Right ventricle myocardium inferior (tissue), 1 donor: ENCODE measurements at places on chromosomes 7 and 10. TPM values are rescaled to one million over a fixed set of nuclear protein-coding genes. Genes with fewer than 3 reads are reported as not detected.

DNA sequence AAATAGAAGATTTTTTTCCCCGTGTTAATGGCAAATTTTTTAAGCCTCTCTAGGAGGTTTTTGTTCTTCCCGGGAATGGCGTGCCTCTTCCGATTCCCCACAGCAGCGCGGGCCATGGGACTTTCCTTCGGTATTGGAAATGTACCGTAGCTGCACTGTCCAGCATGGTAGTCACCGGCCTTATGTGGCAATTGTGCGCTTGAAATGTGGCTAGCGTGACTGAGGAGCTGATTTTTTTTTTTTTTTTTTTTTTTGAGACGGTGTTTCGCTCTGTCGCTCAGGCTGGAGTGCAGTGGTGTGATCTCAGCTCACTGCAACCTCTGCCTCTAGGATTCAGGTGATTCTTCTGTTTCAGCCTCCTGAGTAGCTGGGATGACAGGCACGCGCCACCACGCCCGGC is 938 bp upstream of the TCTN3 start:
- DNase-seq = no peak

DNA sequence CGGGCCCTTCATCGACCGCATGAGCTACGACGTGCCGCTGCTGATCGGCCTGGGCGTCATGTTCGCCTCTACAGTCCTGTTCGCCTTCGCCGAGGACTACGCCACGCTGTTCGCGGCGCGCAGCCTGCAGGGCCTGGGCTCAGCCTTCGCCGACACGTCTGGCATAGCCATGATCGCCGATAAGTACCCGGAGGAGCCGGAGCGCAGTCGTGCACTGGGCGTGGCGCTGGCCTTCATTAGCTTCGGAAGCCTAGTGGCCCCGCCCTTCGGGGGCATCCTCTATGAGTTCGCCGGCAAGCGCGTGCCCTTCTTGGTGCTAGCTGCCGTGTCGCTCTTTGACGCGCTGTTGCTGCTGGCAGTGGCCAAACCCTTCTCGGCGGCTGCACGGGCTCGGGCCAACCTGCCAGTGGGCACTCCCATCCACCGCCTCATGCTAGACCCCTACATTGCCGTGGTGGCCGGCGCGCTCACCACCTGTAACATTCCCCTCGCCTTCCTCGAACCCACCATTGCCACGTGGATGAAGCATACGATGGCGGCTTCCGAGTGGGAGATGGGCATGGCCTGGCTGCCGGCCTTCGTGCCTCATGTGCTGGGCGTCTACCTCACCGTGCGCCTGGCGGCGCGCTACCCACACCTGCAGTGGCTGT is 1.2 kb downstream of the SLC18A3 start:
- DNase-seq = no peak

DNA sequence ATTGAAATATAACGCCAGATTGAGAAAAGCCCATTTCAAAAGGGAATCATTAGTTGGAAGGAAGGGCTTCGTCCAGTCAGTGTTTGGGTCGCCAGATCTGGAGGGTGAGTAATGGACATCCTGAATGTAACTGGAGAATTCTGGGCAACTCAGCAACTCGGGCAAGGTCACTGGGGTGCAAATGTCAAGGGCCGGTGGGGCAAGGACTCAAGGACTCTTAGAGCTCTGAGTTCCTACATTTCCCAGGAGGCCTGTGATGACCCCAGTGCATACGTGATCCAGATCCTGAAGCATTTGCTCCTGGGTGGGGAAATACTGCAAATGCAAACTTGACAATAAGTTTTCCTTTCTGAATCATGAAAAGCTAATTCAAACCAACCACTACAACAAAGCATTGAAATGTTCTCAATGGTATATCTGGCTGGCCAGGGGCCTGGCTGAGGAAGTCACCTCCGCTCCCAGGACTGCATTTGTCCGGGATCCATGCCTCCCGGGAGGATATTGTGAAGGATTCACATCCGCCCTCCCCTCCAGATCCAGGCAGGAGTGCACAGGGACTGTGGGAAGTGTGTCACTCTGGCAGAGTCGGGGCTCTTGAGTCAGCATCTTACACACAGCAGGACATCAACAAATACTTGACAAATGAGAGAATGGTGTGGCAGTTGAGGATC is 164.0 kb downstream of the FANK1 start:
- no peak for DNase-seq

DNA sequence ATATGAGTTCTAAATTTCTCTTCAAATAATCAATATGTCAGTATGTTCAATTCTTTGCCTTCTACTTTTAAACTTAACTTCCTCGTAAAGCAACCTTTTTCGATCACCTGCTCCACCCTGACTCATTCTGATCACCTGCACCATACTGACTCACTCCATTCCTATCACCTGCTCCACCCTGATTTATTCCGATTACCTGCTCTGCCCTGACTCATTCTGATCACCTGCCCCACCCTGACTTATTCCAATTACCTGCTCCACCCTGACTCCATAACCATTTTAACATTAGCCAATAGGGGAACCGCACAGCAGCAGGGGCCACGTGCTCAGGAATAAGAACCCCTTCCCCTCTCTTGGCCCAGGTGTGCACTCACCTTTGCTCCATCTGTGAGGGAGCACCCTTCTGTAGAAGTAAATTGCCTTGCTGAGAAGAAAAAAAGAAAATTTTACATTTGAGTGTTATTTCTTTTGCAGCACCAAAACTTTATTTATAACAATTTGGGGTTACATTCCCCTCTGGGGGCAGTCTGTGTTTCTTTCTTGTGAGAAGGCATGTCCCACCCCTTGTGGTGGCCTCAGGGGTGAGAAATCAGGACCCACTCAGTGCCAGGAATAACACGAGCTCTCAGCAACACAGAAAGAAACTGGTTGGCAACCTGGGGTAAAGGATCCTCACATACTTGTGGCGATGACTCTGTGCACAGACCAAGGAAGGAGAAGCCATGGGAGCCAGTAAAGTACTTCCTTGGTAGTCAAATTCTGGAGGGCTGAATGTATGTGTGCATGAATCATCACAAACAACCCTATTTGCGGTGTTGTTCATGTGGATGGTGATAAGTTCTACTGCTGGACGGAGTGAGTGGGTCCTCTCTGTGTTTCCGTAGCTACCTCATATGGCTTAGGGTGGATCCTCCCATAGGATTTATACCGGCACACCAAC is 29.4 kb upstream of the PPP1R9A start:
- DNase-seq = no peak

RAMP3 gene
- 33.8 TPM for total RNA-seq

IDI2 gene
- 0.30 TPM for total RNA-seq

DNA sequence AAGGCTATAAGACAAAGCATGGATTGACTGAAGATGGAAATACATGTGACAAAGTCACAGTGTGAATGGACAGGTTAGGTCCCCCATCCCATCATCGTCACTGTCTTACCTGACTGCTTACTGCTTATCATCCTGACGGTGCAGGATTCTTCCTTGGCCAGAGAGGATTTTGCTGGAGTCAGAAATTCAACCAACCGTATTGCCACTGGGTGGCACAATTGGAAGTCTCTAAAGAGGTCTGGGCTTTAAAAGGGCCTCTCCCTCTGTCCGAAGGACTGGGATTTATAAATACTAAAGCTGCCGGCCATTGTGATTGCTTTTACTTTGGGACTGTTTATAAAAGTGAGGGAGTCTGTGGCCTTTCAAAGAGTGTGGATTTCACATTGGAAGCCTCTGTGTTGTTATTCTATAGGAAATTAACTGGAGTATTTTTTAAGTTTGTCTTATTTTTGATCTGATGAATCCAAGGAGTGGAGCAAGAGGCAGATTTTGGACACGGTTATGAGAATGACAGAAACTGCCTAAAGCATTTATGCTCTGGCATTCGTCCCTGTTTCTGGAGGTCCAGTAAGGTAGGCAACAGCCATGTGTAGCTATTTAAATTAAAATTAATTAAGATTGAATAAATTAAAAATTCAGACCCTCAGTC is 113.3 kb upstream of the CREB5 start:
- DNase-seq = no peak

GNGT1 gene
- total RNA-seq = not detected

HECW1 gene
- total RNA-seq = not detected

WNT2 gene
- total RNA-seq = not detected

DNA sequence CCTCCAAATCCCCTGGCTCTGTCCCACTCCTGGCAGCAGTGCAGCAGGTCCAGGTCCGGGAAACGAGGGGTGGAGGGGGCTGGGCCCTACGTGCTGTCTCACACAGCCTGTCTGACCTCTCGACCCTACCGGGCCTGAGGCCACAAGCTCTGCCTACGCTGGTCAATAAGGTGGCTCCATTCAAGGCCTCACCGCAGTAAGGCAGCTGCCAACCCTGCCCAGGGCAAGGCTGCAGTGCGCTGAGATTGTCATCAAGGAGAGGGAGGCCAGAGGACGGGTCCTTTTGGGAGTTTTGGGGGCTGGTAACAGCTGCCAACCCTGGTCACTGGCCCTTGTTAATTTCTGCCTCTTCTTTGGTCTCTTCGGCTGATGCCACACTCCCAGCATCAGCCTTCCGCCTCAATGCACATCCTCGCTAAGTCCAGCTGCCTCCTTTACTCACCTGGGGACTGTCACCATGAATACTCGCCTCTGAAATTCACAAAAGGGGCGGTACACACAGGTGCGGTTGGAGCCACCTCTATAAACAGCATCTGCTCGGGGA is 3.5 kb downstream of the EPO start:
- DNase-seq = no peak

DNA sequence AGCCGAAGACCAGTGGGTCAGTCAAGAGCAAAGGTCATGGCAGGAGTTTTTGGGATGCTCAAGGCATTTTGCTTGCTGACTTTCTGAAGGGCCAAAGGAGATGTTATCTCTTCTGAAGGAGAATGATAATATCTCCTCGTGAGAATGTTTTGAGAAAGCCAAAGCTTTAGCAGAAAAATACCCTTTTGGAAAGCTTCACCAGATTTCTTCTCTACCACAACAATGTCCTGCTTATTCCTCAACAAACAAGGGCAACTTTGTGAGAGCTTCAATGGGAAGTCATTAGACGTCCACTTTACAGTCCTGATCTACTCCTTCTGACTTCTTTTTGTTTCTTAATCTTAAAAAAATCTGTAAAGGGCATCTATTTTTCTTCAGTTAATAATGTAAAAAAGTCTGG is 132.8 kb upstream of the DNAJB12 start:
- DNase-seq = no peak

DNA sequence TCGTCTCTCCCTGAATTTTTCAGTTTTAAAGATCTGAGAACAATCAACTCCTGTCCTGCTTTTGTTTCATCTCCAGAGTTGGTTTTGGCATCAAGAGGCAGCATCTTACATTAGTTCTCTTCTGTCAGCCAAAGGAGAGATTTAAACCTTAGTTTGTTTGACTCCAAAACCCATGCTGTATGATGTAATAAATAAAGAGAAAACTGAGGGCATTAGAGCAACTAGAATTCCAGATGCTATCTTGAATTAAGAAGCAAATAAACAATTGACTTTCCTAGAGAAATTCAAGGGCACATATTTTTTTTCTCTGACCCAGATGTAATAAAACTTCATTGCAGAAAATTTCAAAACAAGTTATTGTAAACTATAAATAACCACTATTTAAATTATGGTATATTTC is 54.4 kb downstream of the INHBA start:
- no peak for DNase-seq

ANKRD2 gene
- 418 TPM for total RNA-seq

BTBD16 gene
- not detected for total RNA-seq

GRCh38 chr7:50651271-50651989 is 86.2 kb upstream of the DDC start:
- DNase-seq = no peak

GRCh38 chr10:86992456-86992855 is 24.2 kb downstream of the ADIRF start:
- DNase-seq = no peak

DNA sequence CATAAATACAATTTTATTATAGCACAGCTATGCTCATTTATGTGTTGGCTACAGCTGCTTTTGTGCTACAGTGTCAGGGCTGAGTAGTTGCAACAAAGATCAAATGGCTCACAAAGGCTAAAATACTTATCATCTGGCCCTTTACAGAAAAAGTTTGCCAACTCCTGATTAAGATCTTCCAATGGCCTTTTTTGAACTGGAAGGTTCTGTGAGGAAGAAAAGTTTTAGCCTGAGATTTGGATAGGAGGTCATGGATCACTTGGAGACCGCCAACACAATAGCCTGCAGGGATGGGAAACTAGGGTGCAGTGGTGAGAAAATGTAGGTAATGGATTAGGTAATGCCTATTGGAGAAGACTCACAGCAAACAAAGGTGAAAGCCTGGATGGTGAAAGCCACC is 169.8 kb downstream of the NOC3L start:
- no peak for DNase-seq

GRCh38 chr10:91410638-91411371 is 661 bp downstream of the HECTD2 start:
- DNase-seq = no peak

DNA sequence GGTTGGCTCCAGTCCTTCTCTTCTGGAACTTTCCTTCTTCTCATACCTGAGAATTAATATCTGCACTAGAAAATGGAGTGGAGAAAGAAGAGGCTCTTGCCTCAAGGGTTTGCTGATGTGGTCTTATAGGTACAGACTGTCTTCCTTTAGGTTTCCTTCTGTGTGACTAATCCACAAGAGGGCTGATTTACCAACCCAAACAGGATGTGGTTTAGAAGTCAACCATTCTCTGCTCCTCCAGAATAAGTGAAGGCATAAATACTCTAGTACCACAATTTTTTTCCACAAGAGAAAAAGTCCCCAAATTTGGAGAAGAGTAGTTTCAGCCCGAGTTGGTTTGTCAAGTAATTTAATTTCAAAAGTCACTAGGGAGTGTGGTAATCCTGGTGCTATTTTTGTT is 85.8 kb downstream of the NRP1 start:
- DNase-seq = no peak

DNA sequence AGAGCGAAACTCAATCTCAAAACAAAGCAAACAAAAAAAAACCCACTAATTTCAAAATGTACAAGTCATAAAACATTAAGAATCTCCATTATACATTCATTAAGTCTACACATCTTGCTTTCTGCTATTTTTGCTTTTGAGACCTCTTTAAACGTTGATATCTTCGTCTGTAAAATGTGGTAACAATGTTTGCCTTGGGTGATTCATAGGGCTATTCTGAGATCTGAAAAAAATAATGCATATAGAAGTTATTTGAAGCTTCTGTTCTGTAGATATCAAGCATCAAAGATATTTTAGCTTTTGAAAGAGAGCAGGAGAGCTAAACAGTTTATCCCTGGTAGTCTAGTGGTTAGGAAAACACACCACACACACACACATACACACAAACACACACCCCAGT is 158.1 kb upstream of the PLXDC2 start:
- no peak for DNase-seq
